ENCODE measurements at places on chromosomes 7 and 10.

GRCh38 chr10:96651998-96652431 is 65.2 kb upstream of the TM9SF3 start:
- DNase-seq = peak; percentile 23

DNA sequence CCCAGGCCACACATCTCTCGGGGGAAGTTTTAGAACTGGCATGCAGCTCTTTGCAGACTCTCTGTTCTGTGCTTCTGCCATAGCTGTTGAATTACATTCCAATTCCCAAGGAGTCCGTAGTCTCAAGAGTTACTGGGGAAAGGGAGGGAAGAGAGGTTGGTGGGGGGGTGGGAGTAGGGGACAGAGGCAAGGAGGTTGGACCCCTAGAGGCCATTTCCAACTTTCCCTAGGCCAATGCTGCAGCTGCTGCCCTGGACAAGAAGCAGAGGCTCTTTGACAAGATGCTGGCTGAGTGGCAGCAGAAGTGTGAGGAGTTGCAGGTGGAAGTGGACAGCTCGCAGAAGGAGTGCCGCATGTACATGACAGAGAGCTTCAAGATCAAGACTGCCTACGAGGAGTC is 23.8 kb downstream of the MYH16 start:
- DNase-seq = no peak

- no peak for DNase-seq
Measured at GRCh38 chr10:34148305-34148657, 666.8 kb downstream of the PARD3 start.

- no peak for DNase-seq
Measured at GRCh38 chr10:131855461-131856401, 45.1 kb upstream of the PPP2R2D start.

- DNase-seq = no peak
Measured at GRCh38 chr7:47170516-47170915, 411.4 kb downstream of the TNS3 start.

DNA sequence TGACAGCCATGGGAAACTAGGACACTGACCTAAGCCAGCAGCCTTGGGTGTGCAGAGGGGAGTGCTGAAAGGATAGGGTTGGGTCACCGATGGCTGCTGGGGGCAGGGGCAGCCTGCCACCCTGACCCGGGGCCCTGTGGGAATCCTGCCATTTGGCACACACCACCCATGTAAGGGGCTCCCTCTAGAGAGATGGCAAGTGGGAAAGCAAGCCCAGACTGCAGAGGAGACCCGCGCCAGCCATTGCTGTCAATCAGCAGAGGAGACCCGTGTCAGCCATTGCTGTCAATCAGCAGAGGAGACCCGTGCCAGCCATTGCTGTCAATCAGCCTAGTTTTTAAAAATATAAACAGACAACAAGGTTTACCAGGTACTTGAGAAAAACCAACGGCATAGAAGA is 27.4 kb upstream of the PRKAG2 start:
- no peak for DNase-seq

DNA sequence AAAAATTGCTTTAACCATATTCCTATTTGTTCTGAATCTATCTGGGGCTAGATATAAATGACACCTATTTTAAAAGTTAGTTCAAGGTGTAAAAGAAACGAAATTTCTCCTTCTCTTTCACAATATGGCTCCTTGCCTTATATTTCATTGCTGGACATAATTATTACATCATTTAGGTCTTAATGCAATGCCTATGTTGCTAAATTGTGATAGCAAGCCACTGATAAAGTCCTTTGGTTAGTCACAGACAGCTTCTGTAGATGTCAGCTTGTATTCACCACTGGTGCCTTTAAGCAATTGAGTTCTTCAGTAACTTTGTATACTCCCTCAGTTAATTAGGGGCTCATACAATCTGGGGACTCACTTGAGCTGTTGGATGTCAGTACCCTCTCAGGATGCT is 1236.6 kb downstream of the GATA3 start:
- no peak for DNase-seq

- no peak for DNase-seq
Measured at GRCh38 chr10:93771354-93771753, 13.6 kb downstream of the LGI1 start.

DNA sequence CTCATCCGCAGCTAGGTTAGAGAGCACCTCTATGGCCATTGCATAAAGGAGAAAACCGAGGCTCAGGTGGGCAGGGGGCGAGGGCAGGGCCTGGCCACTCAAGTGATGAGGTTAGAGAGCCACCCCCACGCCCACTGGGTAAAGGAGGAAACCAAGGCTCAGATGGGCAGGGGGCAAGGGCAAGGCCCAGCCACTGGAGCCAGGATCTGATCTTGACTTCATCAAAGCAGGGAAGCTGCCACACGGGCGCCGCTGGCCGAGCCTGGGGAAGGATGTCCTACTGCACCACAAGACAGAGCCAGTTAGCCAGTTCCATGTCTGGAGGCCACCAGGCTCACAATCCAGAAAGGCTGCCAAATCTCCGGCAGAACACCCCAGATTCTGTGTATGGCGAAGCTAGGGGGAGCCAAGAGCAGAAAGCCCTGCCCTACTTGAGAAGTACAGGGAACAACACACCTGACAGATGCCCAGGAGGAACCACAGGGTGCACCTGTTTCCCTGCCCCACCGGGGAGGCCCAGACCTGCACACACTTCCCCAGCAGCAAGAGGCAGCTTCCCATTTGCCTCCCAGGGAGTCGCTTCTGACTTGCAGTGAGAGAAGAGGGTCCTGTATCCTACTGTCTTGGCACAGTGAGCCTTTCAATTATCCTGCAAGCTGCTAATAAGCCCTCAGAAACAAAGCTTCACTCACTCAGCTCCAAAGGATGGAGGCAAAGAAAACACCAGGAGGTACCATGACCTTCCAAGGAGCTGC is 101.9 kb downstream of the TNS3 start:
- DNase-seq = no peak

GRCh38 chr7:136874393-136875032 is 6.1 kb downstream of the CHRM2 start:
- no peak for DNase-seq

DNA sequence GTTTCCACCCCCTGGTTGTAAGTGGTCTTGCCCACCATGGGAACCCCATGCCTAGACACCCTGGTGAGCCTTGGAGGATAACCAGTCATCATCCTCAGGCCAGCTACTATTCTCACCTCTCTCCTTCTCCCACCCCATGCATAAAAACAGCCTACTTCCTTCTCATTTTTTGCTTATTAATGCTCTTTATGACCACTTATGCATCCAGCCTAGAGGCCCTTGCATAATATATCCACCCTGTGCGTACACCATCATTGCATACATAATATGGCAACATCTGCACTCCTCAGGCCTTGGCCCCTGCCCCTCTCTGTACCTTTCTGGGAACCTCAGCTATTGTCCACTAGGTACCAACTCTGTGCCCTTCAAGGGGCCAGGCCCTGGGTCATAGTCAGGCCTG is 91.0 kb downstream of the CDH23 start:
- DNase-seq = no peak

- no peak for DNase-seq
Measured at GRCh38 chr7:108104324-108104723, 25.8 kb downstream of the LAMB4 start.

DNA sequence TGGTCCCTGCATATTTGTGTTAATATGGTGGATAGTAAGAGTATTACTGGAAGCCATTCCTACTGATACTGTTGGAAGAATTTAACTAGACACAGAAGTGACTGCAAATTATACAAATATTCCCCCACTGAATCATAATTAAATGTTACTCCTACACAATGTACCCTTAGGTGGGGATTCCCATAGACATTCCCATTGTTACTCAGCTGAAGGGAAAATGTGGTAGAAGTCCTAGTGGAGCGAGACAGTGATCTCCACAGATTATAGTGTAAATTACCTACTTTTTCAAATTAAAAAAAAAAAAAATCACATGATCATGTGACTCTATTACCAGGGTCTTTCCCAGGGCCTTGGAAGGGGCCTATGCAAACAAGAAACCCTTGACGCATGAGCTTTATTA is 611.8 kb downstream of the LRMDA start:
- no peak for DNase-seq

- no peak for DNase-seq
Measured at GRCh38 chr10:75605096-75605495, 173.7 kb downstream of the LRMDA start.

- DNase-seq = no peak
Measured at GRCh38 chr7:55532150-55532917, 40.0 kb downstream of the VOPP1 start.

GRCh38 chr7:51016546-51016945 is 233.8 kb upstream of the GRB10 start:
- DNase-seq = no peak

GRCh38 chr10:128993911-128994538 is 473.0 kb upstream of the MGMT start:
- no peak for DNase-seq

- no peak for DNase-seq
Measured at GRCh38 chr10:3248526-3249306, 76.1 kb upstream of the PITRM1 start.

GRCh38 chr10:13654118-13654830 is 67.5 kb downstream of the PRPF18 start:
- no peak for DNase-seq

DNA sequence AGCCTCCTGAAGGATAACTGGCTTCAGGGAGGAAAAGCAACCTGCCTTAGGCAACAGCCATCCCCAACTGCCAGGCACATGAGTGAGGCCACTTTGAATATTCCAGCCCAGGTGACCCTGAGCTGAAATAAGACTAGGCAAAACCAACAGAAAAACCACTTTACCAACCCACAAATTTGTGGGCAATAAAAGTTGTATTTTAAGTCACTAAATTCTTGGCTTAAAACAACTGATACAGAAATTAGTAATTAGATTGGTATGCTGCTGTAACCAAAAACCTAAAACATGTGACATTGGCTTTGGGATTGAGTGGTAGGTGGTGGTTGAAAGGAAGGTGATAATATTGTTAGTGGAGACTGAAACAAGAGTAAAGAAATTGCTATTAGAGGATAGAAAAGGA is 39.9 kb downstream of the ABCB4 start:
- no peak for DNase-seq

All from heart right ventricle (tissue), 16 donors.